Glomerular endothelial cell (primary cell): ENCODE measurements at places on chromosomes 2 and 18. TPM values are rescaled to one million over a fixed set of nuclear protein-coding genes. Genes with fewer than 3 reads are reported as not detected.

DNA sequence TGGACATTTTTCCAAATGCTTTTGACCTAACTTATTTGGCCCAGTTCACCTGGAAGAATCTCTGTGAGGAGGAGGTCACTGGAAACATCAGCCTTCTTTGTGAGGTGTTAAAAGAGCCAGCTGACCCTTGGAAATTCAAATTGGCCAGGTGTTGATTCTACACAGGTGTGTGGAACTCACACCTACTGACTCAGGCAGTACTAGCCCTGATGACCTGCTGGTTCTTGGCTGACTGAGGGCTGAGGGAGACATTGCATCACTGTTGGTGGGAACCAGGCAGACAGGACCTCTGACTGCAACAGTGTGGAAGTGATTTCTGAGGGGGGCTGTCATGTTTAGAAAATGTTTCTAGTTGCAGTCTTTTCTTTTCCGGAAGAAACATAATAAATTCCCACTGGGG, 242.2 kb upstream of the LRRTM1 start:
- no peak for DNase-seq

EPB41L3 gene
- 40.9 and 60.6 TPM in 2 replicates for total RNA-seq

DNA sequence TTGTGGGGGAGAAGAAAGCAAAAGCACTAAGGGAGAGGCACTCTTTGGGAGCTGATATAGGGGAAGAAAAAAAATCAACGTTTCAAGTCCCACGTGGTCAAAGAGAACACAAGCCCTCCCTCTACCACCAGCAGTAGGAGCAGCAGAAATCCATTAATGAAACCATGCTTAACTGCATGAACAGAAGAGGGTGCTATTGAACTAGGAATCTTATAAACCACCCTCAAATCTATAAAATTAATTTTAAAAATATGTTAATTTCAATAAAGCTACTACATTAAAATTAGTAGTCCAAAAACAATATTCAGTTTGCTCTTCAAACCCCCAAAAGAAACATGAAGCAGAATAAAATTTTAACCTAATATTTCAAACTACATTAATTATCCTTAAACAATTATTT, 147.8 kb downstream of the TMEM18 start:
- DNase-seq = no peak

DNA sequence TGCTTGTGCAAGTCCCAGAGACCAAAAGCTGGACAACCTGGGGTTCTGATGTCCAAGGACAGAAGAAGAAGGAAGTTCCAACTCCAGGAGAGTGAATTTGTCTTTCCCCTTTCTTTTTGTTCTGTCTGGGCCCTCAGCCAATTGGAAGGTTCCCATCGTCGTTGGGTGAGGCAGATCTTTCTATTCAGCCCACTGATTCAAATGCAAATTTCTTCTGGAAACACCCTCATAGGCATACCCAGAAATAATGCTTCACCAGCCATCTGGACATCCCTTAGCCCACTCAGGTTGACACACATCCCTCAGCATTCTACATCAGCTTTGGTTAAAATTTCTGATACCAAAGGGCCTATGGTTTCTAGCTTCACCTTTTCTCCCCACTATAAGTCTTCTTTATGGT, 156.5 kb downstream of the SP3 start:
- DNase-seq = no peak

TXNDC2 gene
- total RNA-seq = not detected in 2 replicates

DNA sequence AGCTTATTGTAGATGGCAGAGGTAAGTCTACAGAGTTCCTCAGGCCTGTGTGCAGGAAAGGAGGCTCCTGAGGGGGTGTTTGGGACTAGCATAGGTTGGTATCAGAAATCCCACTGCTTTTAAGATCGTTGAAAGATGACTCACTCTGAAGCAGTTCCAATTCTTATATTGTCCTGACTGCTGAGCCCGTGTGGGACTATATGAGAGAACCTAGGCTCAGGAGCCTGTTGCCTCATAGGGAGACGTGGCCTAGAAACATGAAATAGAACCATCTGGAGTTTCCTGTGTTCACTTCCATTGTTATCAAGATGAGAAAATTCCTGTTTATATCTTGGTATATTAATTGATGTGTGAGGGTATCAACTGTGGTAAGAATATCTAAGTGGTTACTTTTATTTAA, 5.7 kb downstream of the CCT7 start:
- DNase-seq = no peak

GRCh38 chr2:18927525-18928232, 338.3 kb upstream of the NT5C1B start:
- no peak for DNase-seq

- DNase-seq = no peak
Observed at GRCh38 chr2:62010632-62011256, 105.3 kb downstream of the COMMD1 start.
